Mesangial cell (primary cell): ENCODE measurements at places on chromosomes 13 and 19. TPM values are rescaled to one million over a fixed set of nuclear protein-coding genes. Genes with fewer than 3 reads are reported as not detected.

CACNA1A gene
- total RNA-seq = 0.16 and 0.25 TPM in 2 replicates

URAD gene
- not detected in 2 replicates for total RNA-seq

HRC gene
- not detected in 2 replicates for total RNA-seq

KCNRG gene
- 0.33 and 0.89 TPM in 2 replicates for total RNA-seq

PROZ gene
- not detected in 2 replicates for total RNA-seq

FPR2 gene
- not detected in 2 replicates for total RNA-seq

PSG11 gene
- not detected in 2 replicates for total RNA-seq

ADGRE2 gene
- 0.51 TPM in 1 of 2 replicates, not detected in the other for total RNA-seq

MED26 gene
- 5.5 and 9.5 TPM in 2 replicates for total RNA-seq

SKA3 gene
- total RNA-seq = 1.9 and 23.5 TPM in 2 replicates

SLC10A2 gene
- not detected in 2 replicates for total RNA-seq
